ENCODE measurements at places on chromosomes 12 and 14.

DNA sequence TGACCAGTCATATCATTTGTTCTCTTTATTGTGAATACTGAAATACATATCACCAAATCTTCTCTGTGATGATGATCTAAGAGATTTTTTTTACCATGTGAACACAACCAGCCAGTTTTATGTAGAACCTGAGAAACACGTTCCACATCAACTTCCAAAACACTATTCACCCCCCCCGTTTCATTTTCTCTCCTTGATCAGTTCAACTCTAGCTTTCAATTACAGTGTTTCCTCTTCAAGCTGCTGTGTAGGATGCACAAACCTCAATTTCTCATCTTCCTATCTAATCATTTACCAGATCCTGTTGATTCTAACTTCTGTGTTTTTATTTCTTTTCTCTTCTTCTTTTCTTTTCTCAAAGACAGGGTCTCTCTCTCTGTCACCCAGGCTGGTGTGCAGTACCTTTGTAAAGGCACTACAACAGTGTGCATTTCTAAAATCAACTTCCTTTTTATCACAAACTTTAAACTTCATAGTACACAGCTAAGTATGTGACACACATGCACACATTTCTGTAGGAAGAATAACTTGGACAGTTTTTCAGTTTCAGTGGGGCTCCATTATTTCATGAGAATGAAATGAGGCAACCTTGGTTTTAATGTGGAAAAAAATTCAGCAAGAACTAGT, 149.9 kb upstream of the FBXO33 start:
- DNase-seq, result no peak

GRCh38 chr14:71905031-71905430, 27.2 kb upstream of the RGS6 start:
- DNase-seq, result no peak

DNA sequence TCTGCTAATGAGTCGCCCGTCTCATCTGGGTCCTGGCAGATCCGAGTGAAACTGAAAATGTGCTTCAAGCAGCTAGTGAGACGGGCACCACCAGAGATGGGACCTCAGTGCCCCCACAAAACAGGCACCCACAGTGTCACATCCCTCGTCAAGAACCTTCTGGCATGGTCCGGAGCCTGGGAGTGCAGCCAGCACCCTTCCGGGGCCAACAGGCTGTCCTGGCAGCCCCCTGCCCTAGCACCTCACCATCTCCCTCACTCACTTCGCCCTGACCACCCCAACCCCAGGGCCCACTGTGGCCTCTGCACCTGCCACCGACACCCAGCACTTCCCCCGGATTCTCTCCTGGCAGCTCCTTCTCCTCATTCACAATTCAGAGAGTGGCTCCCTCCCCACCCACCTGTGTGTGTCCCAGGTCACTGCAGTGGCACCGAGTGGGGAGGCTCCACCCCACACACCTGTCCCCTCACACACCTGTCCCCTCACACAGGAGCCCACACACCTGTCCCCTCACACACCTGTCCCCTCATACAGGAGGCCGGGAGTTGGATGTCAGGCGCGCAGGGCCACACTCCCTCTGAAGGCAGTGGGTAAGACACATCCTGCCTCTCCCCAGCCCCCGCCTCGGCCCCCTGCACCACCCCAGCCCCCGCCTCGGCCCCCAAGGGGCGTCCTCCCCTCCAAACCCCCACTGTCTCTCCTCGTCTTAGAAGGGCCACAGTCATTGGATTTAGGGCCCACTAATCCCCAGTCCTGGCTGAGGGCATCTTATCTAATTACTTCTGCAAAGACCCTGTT, 7.9 kb downstream of the GALNT9 start:
- no peak for DNase-seq

GRCh38 chr14:85533023-85533860, 3.3 kb downstream of the FLRT2 start:
- peak; percentile 58 for DNase-seq

DNA sequence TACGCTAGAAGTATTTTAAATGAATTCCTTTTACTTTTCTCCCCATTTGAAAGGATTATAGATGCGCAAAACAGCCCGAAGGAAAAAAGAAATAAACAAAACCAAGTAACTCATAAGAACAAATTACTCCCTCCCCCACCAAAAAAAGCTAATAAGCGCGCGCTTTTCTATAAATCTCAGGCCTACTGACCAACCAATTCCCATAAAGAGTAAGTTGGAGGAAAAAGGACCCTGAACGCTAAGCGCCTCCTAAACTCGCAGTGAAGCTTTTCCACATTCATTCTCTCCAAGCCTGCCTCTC, 588 bp downstream of the MBIP start:
- no peak for DNase-seq

DNA sequence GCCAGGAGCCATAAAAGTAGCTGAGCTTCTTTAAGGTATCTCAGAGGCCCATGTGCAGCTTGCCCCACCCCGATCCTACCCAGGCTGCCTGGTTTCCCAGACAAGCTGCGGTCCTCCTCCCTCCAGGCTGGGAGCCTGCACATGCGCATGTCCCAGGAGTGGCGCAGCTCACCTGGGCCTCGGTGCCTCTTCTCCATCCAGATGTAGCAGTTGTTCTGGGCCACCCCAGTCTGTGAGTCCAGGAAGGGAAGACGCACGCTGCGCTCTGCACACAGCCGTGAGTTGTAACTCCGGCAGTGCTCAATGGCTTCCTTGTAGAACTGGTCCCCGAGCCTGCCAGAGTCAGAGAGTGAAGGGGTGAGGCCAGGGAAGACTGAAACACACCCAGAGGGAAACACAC, 122.3 kb downstream of the DPF3 start:
- no peak for DNase-seq

GRCh38 chr14:80428671-80429070, 217.4 kb upstream of the DIO2 start:
- no peak for DNase-seq

- DNase-seq, result peak; percentile 13
These were observed at the start of gene PPFIA2 for GRCh38 chr12:81759190-81760051. Gene PPFIA2, minus strand, starts transcription at chr12:81759350.

DNA sequence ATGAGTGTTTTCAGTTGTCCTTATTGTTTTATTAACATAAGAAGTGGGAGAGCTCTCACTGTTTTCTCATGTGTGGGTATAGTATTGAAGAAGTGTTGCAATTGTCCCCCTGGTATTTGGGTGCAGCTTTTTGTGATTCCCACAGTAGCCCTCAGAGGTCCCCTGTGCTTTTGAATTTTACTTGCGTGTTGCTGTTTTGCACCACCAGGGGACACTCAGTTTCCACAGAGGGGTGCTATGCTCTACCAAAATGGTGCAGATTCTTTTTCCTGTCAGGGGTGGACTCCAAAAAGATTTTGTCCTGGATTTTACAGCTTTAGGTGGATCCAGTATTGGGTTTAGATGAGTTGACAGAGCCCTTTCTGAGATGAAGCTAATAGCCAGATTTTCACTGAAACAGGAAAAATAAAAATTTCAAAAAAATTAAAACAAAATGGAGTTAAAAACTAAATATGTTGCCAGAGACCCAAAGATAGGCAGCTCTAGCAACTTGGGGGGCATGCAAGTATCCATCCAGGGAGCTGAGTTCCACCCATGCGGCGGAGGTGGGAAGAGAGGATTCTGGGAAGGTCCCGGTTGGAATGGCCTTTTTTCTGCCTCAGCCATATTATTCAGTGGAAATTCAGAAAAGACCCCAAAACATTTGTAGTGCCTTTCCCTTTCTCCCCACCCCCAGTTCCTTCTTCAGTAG, 50.2 kb downstream of the TTLL5 start:
- no peak for DNase-seq

DNA sequence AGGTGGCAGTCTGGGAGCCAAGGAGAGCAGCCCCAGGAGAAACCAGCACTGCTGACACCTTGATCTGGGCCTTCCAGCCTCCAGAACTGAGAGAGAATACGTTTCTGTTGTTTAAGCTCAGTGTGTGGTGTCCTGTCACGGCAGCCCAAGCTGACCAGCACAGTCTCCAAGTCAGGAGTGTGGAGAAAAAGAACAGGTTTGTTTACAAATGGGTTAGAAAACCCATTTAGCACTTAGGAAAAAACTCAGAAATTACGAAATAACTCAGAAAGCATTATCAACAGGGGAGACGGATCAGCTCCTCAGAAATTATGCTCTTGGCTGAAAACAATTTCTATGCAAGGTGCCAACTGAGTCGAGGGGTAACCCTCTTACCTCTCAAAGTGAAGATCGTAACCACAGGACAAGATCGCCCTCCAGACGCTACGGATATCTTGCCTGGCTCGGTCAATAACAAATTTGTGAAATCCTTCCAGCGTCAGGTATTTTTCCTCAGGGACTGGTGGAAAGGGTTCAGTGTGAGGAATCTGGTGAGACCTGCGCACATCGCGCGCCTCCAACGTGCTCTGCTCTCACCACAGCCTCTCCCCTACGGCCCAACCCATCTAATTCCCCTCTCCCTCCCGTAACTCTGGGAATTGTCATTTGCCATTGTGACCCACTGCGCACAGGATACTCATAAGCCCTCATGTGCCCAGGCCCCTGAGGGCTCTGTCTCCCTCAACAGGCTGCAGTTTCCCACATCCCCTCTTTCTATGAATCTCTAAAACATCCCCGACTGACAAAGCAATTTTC, 50.2 kb downstream of the TRAFD1 start:
- no peak for DNase-seq

GRCh38 chr12:128871516-128871892, 18.2 kb downstream of the GLT1D1 start:
- no peak for DNase-seq

GRCh38 chr12:8667270-8667669, 4.6 kb upstream of the MFAP5 start:
- DNase-seq, result no peak

DNA sequence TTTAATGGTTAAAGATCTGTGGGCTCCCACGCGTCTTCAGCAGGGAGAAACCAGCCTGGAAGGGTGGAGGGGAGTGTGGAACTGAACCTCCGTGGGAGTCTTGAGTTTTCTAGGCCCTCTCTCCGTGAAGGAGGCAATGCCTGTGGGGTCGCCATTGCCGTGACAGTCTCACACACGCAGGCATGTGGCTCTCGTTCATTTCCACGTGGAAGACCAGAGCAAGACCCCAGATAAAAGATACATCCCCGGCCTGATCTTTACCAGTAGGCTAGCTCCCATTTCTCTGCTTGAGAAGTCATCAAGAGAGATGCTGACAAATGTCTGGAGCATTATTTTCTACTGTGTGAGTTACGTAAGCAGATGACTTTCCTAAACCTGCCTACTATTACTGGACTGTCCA, 491.7 kb upstream of the LMO3 start:
- DNase-seq, result no peak

DNA sequence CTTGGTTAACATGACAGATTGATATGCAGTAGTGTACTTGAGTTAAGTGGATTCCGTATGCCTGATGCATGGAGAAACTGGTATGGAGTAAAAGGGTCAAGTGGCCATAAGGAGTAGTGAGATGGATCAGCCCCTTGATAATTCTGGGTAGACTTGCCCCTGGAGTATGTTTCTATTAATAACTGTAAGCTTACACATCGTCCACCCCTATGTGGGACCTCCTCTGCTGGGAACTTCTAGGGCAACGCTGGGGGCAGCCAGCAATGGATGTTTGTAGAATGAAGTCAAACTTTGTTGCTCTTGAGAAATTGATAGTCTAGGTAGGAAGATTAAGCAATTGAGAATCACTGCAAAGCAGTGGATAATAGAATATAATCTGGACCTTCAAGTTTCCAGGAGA, 3.5 kb downstream of the C12orf75 start:
- no peak for DNase-seq

DNA sequence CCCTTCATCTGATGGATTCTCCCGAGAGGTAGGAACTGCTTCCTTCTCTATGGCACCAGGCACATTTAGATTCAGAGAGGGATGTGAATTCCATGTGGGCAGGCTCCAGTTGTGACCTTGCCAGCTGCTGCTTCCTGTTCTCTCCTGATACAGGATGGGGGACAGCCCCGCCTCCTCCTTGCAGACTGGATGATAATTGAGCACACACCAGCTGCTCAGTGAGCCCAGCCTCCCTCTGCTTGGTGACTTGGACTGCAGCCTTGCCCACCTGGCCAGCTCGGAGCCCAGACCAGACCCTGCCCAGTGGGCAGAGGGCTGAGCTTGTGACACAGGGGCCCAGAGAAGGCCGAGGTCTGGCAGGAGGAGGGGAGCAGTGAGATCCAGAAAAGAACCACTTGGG, 90.2 kb downstream of the CALM1 start:
- DNase-seq, result no peak

DNA sequence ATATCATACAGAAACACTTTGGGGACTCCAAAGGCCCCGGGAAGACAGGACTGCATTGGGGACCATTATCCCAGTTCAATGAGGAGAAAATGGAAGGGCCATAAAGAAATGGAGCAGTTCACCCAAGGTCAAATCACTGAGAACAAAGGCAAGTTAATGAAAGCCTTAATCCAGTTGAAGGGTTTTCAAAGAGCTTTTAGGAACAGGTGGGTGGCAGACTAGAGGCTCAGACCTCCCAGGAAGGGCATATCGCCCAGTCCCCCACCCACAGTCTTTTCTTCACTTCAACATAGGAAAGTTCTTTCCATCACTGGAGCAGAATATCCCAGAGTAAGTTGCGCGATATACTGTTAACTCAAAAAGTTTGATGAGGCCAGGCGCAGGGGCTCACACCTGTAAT, 136.1 kb upstream of the CCND2 start:
- DNase-seq, result no peak

DNA sequence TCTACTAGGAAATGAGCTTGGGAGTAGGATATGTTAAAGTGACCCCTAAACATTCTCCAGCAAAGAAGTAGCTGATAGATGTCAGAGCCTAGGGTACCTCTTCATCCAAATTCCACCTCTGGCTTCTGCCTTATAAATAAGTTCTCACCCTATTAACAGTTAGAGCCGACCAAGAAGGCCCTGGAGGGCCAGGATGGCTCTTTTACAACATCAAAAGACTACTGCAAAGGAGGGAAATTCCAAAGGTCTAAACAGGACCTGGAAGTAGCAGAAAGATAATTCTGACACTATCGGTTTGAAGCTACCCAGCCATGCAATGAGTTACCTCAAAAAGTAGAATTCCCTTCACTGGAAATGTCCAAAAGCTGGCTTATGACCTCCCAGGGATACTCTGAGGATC, 90.0 kb downstream of the PPM1H start:
- no peak for DNase-seq

GRCh38 chr14:58107947-58108552, 44.0 kb downstream of the ARMH4 start:
- DNase-seq, result no peak

DNA sequence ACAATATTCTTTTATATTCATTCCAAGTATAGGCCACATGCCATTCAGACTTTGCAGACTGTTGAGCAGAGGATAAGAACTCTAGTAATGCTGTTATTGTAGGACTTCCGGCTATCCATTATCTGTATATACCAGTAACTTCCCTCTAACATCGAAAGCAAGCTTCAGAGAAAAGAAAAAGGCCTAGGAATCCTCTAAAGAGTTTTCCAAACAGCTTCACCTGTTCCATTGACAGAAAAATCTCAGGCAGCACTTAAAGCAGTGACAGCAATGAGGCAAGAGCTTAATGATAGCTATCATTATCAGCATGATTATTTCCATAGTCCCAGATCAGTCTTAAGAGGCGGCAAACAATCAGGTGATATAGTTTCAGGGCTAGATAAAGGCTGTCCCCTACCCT, 1.8 kb downstream of the CPNE8 start:
- no peak for DNase-seq

- DNase-seq, result no peak
These were observed 669 bp downstream of the FANCM start for GRCh38 chr14:45136399-45136798.

- no peak for DNase-seq
These were observed 85.6 kb downstream of the OTOGL start for GRCh38 chr12:80184926-80185325.

Data from T1000 (cell line).